ENCODE measurements at places on chromosomes 12 and 14.

GRCh38 chr12:64009321-64010068 is 165.0 kb downstream of the SRGAP1 start:
- no peak for DNase-seq

GRCh38 chr14:68797121-68797670 is 4.3 kb upstream of the ZFP36L1 start:
- DNase-seq = no peak

DNA sequence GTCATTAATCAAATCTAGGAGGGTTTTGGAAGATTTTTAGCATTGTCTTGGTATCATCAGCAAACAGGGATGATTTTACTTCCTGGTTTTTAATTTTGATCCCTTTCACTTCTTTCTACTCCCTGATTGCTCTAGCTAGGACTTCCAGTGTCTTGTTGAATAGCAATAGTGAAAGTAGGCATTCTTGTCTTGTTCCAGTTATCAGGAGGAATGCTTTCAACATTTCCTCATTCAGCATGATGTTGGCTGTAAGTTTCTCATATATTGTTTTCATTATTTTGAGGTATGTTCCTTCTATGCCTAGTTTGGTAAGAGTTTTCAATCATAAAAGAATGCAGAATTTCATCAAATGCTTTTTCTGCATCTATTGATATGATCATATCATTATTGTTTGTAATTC is 244.2 kb upstream of the CLEC14A start:
- DNase-seq = no peak

- DNase-seq = no peak
Observed at GRCh38 chr14:94217116-94217515, 43.0 kb downstream of the PPP4R4 start.

DNA sequence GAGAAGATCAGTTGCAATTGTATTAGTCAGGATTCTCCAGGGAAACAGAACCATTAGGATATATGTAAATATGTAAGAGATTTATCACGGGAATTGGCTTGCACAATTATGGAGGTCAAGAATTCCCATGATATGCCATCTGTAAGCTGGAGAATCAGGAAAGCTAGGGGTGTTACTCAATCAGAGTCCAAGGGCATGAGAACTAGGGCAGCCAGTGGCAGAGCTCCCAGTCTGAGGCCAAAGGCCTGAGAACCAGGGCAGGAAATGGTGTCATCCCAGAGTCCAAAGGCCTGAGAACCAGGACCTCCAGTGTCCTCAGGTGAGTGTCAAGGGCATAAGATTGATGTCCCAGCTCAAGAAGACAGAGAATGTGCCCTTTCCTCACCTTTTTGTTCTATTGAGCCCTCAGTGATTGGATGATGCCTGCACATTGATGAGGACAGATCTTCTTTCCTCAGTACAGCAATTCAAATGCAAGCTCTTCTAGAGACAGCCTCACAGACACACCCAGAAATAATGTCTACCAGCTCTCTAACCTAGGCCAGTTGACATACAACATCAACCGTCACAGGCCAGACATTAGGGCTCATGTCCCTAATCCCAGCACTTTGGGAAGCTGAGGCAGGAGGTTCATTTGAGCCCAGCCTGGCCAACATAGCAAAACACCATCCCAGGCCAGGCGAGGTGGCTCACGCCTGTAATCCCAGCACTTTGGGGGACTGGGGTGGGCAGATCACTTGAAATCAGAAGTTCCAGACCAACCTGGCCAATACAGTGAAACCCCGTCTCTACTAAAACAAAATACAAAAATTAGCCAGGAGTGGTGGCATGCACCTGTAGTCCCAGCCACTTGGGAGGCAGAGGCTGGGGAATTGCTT is 34.9 kb upstream of the ZNF740 start:
- no peak for DNase-seq

DNA sequence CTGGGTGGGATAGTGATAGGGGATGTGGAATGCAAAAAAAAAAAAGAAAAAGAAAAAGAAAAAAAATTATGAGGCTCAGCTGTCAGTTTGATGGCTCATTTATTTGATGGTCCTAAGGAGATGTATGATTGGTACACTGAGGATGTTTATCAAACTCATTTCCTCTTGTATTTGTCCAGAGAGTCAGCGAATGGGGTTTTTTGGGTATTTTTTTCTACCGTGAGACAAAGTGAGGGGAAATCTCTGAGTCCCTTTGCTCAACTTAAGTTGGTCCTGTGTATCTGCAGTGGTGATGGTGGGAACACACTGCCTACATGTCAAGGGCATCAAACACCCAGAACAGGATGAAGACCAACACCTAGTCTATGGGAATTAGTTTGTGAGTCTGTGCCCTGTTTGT is 176.9 kb upstream of the HIF1A start:
- DNase-seq = no peak

DNA sequence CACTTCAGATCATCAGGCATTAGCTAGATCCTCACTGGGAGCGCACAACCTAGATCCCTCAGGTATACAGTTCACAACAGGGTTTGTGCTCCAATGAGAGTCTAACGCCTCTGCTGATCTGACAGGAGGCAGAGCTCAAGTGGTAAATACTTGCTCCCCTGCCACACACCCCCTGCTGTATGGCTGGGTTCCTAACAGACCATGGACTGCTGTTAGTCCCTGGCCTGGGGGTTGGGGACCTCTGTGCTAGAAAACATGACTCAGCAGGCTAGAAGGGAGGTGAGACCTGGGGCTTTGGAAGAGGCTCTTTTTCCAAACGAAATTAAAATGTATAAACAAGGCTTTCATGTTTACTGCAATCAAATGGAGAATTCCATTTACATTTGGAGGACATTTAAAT is 691.1 kb downstream of the FLRT2 start:
- no peak for DNase-seq

DNA sequence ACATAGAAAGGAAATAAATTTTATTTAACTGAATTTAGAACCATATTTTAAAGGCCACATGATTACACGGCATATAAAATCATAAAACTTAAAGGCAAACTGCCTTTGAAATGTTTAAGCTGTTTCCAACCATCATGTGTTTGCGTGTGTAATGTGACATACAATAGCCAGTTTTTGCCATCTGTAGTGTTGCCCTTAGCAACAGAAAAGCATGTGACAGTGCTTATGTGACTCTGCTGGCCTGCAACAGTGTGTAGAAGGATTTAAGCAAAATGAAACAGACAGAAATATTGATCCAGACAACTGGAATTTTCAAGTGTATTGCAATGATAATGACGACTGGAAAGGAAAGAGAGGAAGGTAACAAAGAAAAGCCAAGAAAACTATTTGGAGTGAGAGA is 49.5 kb downstream of the TSPAN19 start:
- DNase-seq = no peak

GRCh38 chr14:60594062-60594461 is 55.2 kb downstream of the SIX1 start:
- DNase-seq = no peak

DNA sequence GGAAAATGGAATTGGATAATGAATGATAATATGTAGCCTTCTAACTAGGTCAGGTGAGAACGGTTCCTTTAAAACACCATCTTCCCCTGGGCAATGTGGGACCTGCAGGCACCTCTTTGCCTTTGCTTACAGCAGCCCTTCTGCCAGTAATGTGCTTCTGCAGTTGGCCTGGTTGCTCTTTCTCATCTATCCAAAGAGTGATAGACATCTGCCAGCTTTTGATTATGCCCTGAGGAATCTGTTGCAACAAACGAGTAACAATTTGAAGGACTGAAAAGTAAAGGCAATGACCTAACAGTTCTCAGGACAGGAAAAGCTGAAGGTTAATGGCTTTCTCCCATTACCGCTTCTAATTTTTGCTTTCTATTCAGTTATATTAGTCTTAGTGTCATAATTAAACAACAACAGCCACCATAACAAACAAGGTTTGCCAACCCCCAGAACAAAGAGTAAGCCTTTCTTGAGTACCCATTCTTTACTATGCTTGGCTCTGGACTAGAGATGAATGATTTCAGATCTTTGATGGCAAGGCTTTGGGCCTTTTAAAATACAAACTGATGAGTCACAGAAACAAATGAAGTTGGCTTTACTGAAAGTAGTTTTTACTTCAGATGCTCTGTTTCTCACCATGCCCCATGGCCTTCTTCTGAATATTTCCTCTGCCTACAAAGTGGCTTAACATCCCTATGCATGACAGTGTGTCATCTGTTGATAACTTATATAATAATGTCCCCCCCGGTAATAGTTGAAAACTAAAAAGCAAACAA is 76.1 kb upstream of the KRR1 start:
- no peak for DNase-seq

DNA sequence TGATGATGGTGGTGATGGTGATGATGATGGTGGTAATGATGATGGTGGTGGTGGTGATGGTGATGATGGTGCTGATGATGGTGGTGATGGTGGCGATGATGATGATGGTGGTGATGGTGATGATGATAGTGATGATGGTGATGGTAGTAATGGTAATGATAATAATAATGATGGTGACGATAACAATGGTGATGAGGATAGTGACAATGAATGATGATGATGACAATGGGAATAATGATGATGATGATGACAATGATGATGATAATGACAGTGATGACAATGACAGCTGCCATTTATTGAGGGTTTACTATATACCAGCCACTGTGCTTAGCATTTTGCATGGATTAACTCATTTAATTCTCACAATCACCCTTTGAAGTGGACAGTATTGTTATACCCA is 94.6 kb downstream of the SRRM4 start:
- DNase-seq = no peak

- DNase-seq = no peak
Observed at GRCh38 chr12:57590479-57590863, 521 bp upstream of the PIP4K2C start.

- DNase-seq = no peak
Observed at GRCh38 chr12:127485528-127485927, 781.4 kb upstream of the TMEM132C start.

DNA sequence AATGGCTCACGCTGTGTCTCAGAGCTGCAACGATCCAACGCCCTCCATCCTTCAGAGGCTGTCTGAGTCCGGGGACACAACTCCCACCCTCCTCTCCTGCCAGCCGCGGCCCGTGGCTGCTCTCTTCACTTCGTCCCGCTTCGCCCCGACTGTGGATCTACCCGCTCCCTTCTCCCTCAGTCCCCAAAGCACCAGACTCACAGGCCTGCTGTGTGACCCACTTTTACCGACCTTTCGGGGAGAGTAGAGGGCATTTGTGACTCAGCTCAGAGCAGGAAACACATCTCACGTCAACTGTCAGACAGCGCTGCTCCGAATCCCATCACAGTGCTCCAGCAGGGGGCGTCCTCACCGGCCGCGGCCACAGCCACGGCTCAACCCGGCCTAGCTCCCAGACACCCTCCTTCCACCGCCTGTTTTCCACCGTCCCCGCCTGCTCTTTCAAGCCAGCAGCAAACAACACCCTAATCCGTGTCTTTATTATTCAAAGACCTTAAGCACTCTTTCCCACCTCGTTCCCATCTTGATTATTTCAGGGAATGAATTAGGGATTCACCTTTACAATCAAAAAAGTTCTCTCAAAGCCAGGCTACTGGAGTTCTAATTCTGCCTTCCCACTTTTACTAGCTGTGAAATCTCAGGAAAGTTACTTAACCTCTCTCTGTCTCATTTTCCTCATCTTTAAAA is 5.0 kb upstream of the AQP2 start:
- peak; percentile 91 for DNase-seq

- no peak for DNase-seq
Observed at GRCh38 chr12:116257215-116257614, 20.3 kb downstream of the MED13L start.

- DNase-seq = no peak
Observed at GRCh38 chr14:102008891-102009290, 44.5 kb downstream of the DYNC1H1 start.

GRCh38 chr12:3705354-3705675 is 47.6 kb downstream of the CRACR2A start:
- DNase-seq = no peak

DNA sequence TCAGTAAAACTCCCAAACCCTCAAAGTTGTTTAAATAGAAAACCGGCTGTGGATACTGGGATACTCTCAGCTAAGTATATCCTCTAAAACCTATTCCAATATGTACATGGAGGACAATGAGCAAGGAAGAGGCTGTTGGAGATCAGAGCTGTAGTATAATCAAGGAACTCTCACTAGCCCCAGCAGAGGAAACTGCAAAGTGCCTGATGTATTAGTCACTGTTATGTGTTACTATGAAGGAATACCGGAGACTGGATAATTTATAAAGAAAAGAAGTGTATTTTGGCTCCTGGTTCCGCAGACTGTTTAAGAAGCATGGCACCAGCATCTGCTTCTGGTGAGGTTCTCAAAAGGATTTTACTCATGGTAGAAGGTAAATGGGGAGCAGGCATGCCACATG is 65.6 kb upstream of the RPL10L start:
- no peak for DNase-seq

DNA sequence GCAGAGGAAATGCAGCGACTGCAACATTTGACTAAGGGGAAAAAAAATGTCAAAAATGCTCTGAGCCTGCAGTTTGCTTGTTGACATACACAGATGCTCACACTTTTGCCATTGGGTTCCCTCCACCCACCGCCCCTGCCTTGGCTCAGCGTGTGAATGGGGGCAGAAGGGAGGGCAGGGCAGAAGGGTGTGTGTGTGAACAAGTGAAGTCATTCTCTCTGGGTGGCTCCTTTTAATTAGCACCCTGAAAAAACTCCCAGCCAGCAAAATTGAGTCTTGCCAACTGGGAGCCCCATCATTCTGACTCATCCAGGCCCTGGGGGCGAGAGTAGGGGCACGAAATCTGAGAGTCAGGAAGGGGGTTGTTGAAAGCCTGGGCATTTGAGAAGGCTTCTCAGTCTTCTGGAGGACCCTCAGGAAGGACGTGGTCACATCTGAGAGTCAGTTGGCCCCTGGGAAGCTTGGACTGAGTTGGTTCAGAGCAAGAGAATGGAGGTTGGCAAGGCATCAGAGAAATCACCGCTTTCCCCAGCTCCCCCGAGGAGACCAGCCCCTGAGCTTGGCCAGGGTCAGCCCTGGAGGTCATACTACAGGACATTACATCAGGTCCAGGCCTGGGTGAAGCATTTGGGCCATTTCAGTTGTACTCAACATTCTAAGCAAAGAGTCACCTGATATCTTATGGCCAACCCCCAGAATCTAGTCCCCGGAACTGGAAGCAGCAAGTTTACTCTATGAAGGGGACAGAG is 22.7 kb upstream of the KRT78 start:
- DNase-seq = no peak

DNA sequence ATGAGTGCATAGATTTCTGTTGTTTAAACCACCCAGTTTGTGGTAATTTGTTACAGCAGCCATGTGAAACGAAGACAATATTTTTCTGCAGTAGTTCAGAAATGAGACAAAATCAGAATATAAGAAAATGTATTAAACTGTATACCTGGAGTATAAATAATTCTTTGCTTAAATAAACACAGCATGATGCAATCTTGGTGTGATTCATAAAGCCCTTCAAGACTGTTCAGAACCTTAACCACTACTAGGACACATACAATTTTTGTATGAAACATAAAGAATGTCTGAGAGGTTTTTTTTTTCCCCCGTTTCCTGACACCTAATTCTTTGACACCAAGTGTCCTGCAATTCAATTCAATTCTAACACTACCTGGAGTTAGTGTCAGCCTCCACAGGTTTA is 10.5 kb downstream of the C12orf75 start:
- DNase-seq = no peak

- DNase-seq = no peak
Observed at GRCh38 chr12:114684870-114685273, 897 bp upstream of the TBX3 start.
